Stimulated activated CD4-positive, alpha-beta T cell treated with anti-CD3 and anti-CD28 coated beads, Interleukin-2, amount 100 ng/mL, for 24 hours (primary cell): ENCODE measurements at places on chromosomes 1 and 21.

DNA sequence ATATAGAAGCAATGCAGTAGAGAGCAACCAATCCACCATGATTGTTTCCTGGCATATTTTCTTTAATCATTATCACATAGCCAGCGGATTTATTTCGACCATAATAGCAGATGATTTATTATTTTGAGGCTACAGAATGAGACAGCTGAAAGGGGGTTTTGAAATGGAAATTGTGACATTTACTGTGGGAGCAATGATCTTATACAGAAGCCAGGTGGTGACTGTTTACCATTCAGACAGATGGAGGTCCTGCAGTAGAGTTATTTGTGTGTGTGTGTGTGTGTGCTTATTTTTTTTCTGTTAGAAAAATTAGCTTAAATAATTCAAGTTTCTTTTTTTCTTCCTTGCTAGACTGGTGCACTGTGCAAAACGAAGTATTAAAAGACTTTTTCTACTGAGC is 1784.5 kb downstream of the MRPL39 start:
- no peak for DNase-seq

- peak; percentile 73 for DNase-seq
Measured at GRCh38 chr1:41666981-41667631, 182.6 kb upstream of the EDN2 start.

- DNase-seq, result no peak
Measured at GRCh38 chr1:236389253-236389652, 4.8 kb upstream of the EDARADD start.

DNA sequence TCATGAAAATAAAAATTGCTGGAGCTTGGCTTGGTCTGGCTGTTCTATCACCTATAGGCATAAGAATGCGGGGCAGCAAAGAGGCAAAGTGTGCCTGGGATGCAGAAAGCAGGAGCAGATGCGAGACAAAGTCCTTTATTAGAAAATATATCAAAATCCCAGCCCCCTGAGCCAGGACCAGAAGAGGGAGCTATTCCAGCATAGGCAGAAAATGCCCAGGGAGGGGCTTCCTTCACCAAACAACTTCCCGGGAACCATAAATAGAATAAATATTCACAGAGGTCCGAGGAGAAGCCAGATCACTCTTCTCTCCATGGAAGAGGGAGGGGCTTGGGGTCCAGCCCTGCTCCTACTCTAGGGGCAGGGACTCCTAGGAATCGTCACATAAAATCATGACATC is 5.0 kb downstream of the PPOX start:
- no peak for DNase-seq

DNA sequence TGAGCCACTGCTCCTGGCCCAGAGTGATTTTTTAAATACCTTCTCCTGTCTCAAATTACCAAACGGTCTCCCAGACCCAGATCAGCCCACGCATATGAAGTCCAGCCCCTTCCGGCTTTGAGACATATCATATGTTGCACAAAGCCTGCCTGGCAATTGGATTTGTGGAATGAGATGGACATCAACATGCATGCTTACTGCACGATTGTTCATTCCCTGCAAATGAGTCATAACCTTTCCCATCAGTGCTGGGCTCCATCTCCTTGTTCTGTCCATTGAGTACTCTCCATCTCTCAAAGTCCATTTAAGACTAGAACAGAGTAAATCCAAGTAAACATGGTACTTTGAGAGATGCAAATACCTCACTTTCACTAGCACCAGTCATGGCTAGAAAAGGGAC is 612.2 kb upstream of the USP24 start:
- no peak for DNase-seq

DNA sequence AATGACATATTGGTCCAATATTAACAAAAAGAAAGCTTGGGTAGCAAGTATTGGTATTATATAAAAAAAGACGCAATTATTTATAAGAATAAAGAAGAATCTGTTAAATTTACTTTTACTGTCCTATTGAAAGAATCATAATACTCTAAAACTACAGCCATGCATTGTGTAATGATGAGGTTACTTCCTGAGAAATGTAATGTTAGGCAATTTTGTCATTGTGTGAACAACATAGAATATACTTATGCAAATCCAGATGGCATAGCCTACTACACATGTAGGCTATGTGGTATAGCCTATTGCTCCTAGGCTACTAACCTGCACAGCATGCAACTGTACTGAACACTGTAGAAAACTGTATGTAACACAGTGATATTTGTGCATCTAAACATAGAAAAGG is 121.2 kb upstream of the PTGFR start:
- no peak for DNase-seq

- no peak for DNase-seq
Measured at GRCh38 chr1:221604948-221605347, 136.9 kb downstream of the DUSP10 start.

- no peak for DNase-seq
Measured at GRCh38 chr1:26578167-26578566, 48.6 kb downstream of the RPS6KA1 start.
